ENCODE measurements at places on chromosomes 5 and 9. TPM values are rescaled to one million over a fixed set of nuclear protein-coding genes. Genes with fewer than 3 reads are reported as not detected.
A peak's percentile ranks its signal among the peaks of the same experiment; 100 is the strongest.

GRCh38 chr5:113575074-113575473 is 61.6 kb downstream of the YTHDC2 start:
- DNase-seq: no peak

- DNase-seq: no peak
Measured at GRCh38 chr9:88685966-88686365, 151.0 kb downstream of the NXNL2 start.

- DNase-seq: no peak
Measured at GRCh38 chr5:63959177-63959982, 2.9 kb downstream of the HTR1A start.

- DNase-seq: no peak
Measured at GRCh38 chr5:179430193-179431175, 85.2 kb upstream of the ADAMTS2 start.

DNA sequence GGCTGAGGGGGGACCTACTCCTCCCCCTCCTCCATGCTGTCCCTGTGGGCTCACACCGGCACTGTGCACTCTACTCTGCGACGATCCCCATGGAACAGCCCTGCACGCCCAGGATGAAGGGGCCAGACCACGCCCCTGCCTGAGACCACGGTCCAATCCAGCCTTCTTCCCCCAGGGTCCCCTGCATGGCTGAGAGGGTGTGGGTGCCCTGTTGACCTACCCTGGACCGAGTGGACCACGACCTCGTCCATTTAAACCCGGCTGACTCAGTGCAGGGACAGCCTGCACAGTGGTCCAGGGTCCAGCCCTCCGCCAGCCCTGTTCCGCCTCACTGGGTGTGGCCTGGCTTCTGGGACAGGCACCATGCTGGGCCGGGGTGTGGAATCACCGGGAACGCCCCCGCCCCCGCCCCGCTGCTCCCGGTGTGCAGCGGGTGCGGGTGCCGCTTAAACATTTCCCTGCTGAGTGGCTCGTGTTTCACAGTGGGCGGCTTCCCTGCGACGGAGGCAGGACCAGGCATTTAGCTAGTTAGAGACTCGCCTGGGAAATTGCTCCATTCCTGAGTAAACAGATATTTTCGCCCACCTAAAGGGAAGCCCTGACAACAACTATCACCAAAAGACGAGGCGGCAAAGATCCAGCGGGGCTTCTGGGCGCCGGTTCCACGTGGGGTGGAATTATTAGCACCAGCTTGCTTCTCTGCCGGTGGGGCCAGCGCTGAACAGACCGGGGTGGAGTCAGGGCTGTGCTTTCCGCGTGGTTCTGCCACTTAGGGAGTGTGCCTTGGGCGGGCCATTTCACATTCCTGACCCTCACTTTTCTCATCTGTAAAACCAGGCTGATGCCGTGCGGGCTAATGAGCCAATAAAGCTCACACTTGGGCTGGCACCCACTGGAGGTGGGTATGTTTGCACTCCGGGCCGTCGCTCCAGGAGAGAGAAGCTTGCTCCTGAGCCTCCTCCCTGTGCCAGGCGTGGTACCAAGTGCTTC is 22.6 kb downstream of the DBH start:
- DNase-seq: peak; percentile 81

- no peak for DNase-seq
Measured at GRCh38 chr5:83394190-83394589, 77.4 kb upstream of the VCAN start.

DNA sequence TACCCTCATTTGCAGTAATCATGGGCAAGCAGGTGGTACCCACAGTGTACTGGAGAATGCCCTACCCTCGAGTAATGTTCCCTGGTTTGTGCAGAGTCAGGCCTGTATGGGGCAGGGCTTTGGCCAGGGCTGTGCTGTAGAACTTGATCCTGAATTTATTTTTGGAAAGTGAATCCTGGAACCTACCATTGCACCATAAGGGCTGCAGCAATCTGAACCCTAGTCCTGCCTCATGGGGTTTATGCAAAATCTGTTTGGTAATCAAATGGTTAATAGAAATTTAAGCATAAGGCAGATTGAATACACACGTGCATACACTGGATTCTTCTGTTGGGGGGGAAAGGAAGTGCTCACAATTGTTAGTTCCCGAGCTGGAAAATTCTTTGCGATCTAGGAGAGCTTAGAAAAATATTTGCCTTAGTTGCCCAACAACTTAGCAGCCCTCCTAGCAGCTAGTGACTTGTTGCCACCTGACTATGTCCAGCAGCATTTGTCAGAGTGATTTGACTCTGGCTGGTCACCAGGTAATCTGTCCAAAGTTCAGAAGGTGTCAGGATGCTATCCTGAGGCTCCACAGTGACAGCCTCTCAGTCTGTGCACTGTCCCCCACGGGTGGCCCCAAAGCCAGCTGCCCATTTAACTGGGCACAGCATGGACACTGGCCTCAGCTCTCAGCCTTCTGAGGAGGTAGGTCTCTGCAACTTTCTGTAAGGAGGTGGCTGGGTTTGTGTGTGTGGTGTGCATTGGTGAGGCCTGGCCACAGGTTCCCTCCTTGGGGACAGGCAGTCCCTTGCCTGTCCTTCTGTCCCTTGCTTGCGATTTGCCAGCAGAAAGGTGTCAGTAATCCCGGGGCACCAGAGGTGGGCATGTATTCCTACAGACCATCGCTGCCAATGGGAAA is 8.3 kb downstream of the MVB12B start:
- peak; percentile 99 for DNase-seq

DNA sequence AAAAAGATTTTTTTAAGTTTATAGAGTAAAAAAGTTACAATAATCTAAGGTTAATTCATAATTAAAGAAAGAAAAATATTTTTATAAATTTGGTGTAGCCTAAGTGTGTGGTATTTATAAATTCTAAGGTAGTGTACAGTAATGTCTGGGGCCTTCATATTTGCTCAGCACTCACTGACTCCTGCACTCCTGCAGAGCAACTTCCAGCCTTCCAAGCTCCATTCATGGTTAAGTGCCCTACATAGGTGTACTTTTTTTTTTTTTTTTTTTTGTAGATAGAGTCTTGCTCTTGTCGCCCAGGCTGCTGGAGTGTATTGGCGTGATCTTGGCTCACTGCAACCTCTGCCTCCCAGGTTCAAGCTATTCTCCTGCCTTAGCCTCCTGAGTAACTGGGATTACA is 10.1 kb downstream of the ACOT12 start:
- no peak for DNase-seq

DNA sequence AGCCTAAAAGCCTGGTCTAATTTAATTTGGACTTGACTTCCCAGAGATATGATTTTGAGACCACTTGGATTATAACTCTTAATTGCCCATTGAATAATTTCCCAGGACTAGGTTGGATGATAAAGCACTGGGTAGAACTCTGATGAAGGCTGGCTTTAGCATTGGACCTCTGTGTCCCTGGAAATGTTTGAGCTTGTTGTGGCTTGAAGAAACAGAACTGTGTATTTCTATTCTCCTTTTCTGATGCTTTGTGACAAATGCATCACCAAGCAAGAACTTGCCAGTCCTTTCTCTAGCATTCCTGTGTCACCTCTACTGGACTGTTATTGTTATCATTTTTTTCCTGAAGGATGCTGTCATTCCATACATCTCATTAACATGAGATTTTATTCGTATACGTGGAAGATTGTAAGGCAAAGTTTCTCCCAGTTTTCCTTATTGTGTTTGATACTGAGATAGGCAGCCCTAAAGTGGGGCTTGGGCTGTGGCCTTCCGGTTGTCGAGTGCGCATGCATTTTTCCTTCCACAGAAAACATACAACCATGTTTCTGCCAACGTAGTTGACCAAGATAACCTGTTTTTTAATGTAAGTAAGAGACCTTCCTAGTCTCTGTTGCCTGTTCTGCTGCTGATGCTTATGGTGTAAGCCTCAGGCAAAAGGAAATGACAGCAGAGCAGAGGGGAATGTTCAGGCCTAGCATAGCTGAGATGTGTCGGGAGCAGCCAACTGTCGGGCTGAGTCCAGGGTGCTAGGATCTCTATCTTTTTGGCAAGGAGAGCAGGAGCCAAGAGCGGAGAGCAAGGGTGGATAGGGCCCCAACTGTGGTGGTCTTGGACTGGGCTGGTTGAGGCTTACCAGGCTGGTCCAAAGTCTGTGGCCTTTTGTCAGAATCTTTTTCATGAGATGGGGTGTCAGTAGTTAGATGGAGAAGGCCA is 2.3 kb downstream of the NTRK2 start:
- DNase-seq: no peak

- no peak for DNase-seq
Measured at GRCh38 chr5:52504584-52505240, 283.0 kb upstream of the ITGA1 start.

SAXO1 gene
- not detected for total RNA-seq

IFNA13 gene
- not detected for total RNA-seq

HEMGN gene
- total RNA-seq: not detected

CD72 gene
- not detected for total RNA-seq

DDX4 gene
- total RNA-seq: not detected

PARP8 gene
- 0.29 TPM for total RNA-seq

FBLL1 gene
- 0.18 TPM for total RNA-seq

Measured in HepG2 (cell line).